ENCODE measurements at places on chromosomes 5 and 9.

DNA sequence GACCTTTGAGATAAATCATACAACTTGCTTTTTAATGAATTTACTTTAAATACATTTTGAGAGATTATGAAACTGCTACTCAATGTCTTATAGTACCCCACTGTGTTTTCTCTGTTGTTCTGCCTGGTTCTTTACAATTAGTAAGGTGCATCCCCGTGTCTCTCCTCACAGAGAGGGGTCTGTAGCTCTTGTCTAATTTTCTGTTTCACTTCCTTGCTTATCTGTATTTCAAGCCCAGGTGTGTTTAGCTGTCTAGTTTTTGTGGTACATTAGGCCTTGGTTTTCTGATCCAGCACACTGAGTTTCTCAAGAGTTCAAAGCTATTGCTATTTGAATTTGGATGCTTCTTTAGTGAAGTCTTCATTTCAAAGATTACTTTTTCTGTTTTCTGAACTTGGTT, 105.1 kb downstream of the MAST4 start:
- DNase-seq = no peak

DNA sequence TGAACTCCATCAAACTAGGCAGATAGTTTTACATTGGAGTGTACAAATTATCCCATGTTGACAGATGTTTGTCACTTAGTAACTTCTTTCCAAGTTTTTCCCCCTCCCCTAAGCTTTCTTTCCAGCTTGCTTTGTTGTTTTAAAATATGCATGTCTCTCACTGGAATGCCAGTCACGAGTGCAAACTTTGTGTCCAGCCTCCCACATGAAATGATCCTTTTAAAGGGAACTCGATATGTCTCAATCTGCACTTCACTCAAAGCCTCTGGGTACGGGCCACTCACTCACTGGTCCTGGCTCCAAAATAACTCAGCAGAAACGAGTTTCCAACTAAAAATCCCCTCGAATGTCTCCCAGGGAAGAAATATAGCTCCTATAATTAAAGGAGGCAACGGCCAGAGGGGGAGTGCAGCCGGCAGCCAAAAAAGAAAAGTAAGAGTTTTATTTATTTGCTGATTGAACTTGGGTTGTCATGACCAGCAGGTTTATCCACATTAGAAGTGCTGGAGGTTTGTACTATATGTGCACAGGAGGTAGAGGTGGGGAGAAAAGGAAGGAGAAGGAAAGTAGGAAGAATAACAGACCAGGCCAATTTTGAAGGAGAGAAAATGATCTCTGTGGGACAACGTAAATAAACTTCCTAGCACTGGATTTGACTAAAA, 17.5 kb downstream of the NR2F1 start:
- DNase-seq = no peak

- DNase-seq = no peak
Observed at GRCh38 chr5:135492319-135492626, 40.1 kb upstream of the TIFAB start.

DNA sequence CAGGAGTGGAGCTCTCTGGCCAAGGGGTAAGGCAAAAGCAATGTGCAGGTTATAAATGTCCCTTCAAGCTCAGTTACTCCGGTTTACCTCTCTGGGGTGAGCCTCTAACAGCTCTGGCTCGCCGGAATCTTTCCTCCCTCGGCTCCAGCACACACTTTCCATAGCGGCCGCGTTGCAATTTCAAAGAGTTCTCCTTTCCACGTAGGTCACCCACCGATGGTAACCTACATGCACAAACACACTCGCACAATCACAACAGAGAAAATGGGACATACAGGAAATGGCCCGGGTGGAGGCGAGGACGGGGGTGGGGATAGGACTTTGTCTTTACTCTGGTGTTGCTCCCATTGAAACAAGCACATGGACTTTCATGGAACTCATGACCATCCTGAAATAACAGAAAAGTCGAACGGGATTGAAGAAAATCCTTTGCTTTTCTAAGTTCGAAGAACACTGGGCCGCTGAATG, 1.2 kb downstream of the LHFPL2 start:
- no peak for DNase-seq

GRCh38 chr9:84318981-84319380, 21.6 kb downstream of the SLC28A3 start:
- no peak for DNase-seq

GRCh38 chr9:20289423-20290010, 332.8 kb downstream of the MLLT3 start:
- DNase-seq = no peak

DNA sequence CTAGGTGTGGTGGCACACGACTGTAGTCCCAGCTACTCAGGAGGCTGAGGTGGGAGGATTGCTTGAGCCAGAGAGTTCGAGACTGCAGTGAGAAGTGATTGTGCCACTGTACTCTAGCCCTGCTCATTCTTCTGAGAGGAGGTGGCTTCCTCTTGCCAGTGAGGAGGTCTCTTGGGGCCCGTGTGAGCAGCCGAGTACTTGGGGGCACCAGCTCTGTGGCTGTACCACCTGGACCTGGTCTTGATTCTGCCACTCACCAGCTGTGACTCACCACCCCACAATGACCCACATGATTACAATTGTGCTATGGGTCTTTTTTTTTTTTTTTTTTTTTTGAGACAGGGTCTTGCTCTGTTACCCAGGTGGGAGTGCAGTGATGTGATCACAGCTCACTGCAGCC, 18.0 kb upstream of the CRB2 start:
- DNase-seq = no peak

DNA sequence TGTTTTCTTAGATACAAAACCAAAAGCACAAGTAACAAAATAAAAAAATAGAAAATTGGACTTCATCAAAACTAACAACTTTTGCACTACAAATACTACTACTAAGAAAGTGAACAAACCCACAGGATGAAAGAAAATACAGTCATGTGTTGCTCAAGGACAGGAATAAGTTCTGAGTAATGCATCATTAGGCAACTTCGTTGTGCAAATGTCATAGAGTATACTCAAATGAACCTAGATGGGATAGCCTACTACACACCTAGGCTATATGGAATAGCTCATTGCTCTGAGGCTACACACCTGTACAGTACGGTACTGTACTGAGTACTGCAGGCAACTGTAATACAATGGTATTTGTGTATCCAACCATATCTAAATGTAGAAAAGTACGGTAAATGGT, 88.3 kb downstream of the RAPGEF1 start:
- DNase-seq = no peak

- DNase-seq = no peak
Observed at GRCh38 chr5:124274949-124275348, 471.5 kb downstream of the ZNF608 start.

DNA sequence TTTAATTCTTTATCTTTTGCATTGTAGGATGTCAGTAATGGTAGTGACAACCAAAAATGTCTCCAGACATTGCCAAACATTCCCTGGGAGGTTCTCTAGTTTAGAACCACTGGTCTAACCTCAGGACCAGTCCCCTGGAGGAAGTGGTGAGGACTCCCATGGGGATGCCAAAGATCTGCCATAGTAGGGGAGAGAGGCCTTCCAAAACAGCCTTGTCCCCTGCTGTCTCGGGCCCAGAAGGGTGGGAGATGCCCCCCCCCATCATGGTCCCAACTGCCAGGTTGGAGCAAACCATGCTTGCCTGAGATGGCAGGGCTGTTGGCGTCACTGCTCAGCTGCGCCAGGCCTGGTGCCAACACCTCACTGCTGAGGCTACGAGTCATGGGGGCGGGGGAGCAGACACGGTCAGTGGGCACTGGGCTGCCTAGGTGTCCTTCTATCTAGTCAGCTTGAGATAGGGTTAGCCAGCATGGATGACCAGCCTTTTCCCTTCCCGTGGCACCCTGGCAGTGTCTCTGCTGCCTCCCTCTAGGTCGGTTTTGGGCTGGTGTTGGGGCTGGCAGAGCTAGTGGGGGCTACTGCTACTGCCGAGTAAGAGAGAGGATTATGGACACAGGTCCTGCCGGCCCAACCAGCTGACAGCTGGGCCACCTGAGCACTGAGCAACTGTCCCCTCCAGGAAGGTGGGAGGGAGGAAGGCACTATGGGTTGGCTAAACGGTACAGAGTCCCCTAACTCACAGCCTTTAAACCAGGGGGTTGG, 8.3 kb upstream of the CXXC5 start:
- DNase-seq = no peak

DNA sequence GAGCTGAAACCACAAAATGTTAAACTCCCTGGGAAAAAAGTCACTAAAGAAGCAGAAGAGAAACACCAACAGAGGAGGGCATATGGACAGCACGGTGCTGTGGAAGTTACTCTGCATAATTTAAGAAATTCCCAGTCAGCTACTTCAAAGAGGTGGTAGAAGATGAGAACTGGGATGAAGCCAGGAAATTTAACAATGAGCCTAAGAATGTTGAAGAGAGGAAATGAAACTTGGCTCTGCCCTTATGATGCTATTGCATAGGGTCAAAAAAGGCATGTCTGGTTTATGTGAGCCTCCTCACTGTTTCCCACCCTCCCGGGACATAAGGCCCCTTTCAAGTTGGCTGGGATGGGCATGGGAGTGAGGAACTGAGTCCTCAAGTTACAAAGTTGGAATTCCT, 25.4 kb upstream of the SNX18 start:
- no peak for DNase-seq

DNA sequence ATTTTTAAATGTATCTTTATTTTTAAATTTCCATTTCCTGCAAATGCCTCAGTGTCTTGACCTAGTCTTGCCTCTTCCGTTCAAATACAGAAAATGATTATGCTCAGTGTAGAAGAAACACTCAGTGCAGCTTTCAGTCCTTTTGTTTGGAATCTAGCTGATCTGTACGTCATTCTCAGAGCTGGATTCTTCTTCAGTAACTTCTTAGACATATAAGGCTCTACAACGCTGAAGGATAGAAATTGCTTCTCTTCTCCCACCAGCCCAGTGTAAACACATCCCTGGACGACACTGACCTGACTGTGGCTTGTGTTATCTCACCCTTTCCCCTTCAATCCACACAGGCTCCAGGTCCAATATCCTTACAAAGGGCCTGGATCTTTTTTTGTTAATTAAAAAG, 3.2 kb upstream of the ALDH1B1 start:
- DNase-seq = no peak

- DNase-seq = no peak
Observed at GRCh38 chr5:17487174-17487512, 10.9 kb upstream of the TAF11L2 start.

DNA sequence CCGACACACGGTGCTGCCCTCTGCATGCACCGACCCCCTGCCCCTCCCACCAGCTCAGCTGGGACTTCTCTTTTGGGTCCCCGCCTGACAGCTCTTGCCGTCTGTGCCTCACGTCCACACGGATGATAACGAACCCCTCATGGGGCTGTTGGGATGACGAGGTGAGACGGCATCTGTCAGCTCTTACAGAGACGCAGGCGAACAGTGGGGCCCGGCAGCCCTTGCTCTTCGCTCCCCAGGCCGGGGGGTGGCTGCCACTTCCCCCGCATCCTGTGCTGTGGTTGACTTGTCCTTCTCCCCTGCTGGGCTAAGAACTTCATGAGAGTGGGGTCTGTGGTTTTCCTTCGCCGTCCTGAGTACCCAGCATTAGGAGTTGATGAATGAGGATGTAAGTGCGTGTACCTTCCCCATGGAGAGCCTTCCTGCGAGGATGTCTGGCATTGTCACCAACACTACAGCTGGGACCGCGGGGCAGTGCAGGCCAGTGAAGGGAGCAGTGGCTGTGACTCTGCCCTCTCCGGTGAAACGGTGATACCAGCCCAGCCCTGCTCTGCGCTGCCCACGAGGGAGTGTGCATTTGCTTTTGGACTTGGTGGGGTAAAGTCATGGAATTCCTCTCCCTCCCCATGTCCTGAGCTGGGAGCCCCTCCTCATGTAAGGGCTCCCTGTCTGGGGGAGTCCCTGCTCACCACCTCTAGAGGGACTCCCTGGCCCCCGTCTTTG, 23.2 kb downstream of the HK3 start:
- DNase-seq = no peak

GRCh38 chr9:1083325-1083913, 33.3 kb downstream of the DMRT2 start:
- DNase-seq = no peak

DNA sequence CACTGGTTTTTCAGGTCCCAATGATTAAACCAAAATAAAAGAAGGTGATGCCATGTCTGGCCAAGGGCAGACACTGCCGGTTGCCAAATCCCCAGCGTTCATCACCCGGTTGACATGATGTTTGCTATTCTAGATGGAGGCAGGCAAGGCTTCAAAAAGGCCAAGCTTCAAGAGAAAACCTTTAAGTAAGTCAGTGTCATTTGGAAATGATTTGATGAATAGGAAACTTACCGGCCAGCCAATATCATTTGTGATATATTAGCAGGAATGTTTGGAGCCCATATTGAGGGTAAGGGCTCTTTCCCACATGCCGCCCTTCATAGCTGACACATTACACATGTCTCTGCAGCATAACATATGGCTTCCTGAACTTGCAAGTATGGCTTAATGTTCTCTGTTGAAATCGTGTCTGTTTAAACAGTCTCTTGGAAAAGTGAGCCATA, 89.5 kb upstream of the TTC23L start:
- DNase-seq = no peak

DNA sequence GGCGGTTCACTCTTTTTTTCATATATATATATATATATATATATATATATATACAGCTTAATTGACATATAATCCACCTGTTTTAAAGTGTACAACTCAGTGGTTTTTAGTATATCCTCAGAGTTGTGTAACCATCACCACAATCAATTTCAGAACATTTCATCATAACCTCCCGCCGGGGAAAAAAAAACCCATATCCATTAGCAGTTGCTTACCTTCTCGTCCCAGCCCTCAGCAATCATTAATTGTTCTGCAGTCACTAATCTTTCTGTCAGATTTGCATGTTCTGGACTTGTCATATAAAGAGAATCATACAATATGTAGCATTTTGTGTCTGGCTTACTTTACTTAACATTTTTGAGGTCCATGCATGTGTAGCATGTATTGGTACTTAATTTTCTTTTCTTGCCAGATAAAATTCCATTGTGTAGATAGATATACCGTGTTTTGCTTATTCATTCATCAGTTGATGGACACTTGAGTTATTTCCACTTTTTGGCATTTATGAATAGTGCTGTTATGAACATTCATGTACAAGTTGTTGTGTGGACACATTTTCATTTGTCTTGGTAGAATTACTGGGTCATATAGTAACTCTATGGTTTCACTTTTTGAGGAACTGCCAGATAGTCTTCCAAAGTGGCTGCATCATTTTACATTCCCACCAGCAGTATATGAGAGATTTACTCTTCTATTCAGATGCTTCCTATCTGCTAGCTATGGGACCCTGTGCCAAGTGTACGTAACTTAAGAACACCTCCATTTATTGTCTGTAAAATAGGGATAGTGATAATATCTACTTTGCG, 3.5 kb upstream of the RNF145 start:
- no peak for DNase-seq

- DNase-seq = no peak
Observed at GRCh38 chr9:89869793-89870580, 265.2 kb downstream of the GADD45G start.

GRCh38 chr5:16486711-16487111, 21.1 kb upstream of the ZNF622 start:
- no peak for DNase-seq

DNA sequence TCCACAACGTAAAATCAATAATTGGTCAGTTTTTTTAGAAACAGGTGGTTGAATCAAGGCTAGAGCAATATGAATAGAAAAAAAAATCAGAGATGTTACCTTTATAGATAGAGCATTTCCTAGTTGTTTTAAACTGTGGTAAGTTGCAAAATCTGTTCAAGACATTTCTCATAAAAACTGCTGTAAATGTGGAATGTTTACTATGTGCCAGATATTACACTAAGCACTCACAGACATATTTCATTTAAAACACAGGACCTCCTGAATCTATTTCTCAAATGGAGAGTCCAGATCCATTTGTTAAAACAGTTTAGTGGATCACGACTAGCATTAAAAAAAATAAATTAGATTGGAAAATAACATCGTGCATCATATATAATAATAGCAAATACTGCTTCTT, 570.0 kb upstream of the ZNF608 start:
- DNase-seq = no peak

GRCh38 chr5:111973961-111974360, 217.0 kb upstream of the NREP start:
- DNase-seq = no peak

All from LNCaP clone FGC (cell line).